ENCODE measurements at places on chromosomes 2 and 18.

GRCh38 chr2:72837171-72837570, 11.3 kb upstream of the EXOC6B start:
- DNase-seq = no peak

GRCh38 chr2:239137165-239137897, 263.5 kb downstream of the HDAC4 start:
- no peak for DNase-seq

GRCh38 chr2:230591850-230592249, 120.8 kb upstream of the CAB39 start:
- DNase-seq = no peak

GRCh38 chr18:27763341-27763740, 413.6 kb downstream of the CDH2 start:
- no peak for DNase-seq

GRCh38 chr18:2854875-2855274, 8.1 kb downstream of the EMILIN2 start:
- no peak for DNase-seq
